Stimulated activated CD4-positive, alpha-beta T cell treated with anti-CD3 and anti-CD28 coated beads, Interleukin-4, amount 100 ng/mL, for 1 hour (primary cell): ENCODE measurements at places on chromosomes 11 and 22.

DNA sequence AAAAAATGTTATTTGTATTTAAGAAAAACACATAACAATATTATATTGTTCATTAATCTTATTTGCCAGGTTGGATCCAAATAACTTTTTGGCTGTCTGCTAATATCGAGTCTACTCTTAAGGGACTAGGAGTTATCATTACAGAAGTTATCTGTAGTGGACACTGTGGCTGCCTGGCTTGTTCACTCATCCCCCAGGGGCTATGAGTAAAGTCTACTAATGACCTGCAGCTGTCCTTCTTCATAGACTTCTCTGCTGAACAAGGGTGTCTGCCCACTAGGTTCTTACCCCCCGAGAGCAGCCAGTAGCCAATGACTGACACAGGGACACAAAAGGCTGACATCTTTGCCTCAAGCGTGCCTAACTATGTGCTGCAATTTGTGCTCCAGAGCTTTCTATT, 69.7 kb downstream of the APIP start:
- DNase-seq, result no peak

- DNase-seq, result no peak
Observed at GRCh38 chr11:71399341-71399740, 48.9 kb downstream of the DHCR7 start.

GRCh38 chr11:118002541-118003423, 16.6 kb downstream of the IL10RA start:
- DNase-seq, result peak; percentile 59

- DNase-seq, result no peak
Observed at GRCh38 chr11:88139865-88140264, 35.4 kb downstream of the RAB38 start.

DNA sequence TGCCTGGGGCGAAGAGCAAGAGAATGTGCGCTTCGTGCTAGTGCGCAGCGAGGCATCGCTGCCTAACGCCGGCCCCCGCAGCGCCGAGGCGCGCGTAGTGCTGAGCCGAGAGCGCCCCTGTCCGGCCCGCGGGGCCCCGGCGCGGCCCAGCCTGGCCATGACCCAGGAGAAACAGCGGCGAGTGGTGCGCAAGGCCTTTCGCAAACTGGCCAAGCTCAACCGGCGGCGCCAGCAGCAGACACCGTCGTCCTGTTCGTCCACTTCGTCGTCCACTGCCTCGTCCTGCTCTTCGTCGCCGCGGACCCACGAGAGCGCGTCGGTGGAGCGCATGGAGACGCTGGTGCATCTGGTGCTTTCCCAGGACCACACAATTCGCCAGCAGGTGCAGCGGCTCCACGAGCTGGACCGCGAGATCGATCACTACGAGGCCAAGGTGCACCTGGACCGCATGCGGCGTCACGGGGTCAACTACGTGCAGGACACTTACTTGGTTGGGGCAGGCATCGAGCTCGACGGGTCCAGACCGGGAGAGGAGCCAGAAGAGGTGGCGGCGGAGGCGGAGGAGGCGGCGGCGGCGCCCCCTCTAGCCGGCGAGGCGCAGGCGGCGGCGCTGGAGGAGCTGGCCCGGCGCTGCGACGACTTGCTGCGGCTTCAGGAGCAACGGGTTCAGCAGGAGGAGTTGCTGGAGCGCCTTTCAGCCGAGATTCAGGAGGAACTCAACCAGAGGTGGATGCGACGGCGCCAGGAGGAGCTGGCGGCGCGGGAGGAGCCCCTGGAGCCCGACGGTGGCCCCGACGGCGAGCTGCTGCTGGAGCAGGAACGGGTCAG, 1.0 kb downstream of the RASSF10 start:
- no peak for DNase-seq

DNA sequence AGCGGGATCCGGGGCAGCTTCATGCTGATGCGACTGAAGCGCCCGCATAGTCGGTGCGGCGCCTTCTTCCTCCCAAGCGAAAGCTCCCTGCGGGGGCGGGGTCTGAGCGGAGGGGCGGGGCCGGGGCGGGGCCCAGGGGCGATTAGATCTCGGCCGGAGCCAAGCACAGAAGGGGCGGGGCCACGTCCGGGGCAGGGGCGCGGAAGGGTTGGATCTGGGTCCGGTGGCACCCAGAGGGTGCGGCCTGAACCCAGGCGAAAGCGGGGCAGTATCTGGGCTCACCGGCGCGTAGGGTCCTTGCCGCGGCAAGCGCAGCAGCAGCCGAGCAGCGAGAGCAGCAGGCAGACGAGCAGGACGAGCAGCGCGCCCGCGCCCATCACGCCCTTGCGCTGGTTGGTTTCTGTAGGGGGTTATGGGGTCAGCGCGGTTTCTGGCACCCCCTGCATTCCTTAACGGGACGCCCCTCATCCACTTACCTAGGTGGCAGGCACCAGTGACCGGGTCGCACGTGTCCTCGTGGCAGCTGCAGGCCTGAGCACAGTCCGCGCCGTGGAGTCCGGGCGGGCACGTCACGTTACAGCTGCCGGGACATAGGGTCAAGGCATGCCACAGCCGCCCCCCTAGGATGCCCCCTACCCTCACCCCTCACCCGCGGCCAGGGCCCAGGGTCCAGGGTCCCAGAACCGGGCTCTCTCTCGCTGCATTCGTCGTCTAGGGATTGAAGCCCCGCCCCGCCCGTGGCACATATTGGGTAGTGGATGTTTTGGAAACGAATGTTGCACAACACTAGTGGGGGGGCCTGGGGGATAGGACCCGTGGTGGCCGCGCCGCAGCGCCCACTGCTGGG, 8.1 kb downstream of the SCARF2 start:
- peak; percentile 76 for DNase-seq

DNA sequence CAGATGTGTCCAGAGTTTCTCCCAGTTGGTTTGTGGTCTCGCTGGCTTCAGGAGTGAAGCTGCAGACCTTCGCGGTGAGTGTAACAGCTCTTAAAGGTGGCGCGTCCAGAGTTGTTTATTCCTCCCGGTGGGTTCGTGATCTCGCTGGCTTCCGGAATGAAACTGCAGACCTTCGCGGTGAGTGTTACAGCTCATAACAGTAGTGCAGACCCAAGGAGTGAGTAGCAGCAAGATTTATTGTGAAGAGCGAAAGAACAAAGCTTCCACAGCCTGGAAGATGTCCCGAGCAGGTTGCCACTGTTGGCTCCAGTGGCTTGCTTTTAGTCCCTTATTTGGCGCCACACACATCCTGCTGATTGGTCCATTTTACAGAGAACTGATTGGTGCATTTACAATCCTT, 1.8 kb upstream of the PGA3 start:
- no peak for DNase-seq
